ENCODE measurements at places on chromosomes 13 and 19. TPM values are rescaled to one million over a fixed set of nuclear protein-coding genes. Genes with fewer than 3 reads are reported as not detected.
A peak's percentile ranks its signal among the peaks of the same experiment; 100 is the strongest.

MAU2 gene
- total RNA-seq, result 52.3 TPM

NLRP4 gene
- total RNA-seq, result not detected

ZNF823 gene
- total RNA-seq, result 4.4 TPM

CGB2 gene
- total RNA-seq, result not detected

KCNN1 gene
- 0.15 TPM for total RNA-seq

DNA sequence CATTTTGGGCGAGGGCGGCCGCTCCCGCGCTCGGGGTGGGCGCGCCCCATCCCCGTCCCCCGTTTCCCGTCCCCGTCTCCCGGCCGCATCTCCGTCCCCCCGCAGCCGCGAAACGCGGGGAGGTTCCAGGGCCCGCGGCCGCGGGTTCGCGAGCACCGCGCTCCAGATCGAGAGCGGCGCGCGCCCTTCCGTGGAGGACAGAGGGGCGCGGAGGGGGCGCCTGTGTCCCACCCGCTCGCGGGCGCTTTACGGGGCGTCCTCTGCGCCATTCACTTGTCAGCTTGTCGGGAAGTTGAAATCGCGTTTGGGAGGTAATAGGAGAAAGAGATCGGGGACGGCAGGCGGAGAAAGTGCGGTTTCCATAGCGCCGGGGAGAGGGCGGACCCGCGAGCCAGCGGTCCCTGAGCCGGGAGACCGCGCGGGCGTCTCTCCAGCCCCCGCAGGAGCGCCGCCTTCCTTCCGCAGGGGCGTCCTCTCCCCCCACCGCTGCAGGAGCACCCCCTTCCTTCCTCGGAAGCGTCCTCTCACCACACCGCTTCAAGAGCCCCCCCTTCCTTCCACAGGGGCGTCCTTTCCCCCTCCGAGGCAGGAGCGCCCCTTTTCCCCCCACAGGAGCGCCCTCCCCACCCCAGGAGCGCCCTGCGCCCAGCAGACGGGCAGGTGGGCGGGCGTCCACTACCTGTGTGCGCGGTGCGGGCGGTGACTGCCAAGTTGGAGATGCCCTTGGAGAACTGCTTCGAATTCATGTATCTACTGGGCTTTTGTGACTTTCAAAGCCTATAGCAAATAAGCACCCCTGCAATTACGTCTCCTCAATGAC lies 962 bp upstream of the IRS2 start:
- peak; percentile 57 for DNase-seq

GRCh38 chr19:4115050-4115817 lies 8.7 kb downstream of the MAP2K2 start:
- peak; percentile 60 for DNase-seq

GRCh38 chr13:40109351-40109844 lies 453.9 kb downstream of the COG6 start:
- DNase-seq, result no peak

DNA sequence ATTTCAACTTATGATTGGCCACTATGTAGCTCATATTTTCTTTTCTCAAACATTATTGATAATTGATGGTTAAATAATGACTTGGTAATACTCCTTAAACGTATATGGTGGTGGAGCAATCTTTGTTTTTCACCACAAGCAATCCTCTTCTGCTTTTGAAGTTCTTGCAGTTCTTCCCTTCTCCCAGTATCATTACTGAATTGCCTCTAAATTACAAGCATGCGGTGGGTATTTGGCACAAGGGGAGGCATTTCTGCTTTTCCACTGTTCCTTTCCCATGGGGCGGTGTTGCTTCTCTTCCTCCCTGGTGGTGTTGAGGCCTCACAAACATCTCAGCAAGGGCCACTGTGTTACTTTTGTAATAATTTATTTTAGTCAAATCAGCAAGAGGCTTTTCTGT lies 234.4 kb upstream of the RXFP2 start:
- DNase-seq, result no peak

DNA sequence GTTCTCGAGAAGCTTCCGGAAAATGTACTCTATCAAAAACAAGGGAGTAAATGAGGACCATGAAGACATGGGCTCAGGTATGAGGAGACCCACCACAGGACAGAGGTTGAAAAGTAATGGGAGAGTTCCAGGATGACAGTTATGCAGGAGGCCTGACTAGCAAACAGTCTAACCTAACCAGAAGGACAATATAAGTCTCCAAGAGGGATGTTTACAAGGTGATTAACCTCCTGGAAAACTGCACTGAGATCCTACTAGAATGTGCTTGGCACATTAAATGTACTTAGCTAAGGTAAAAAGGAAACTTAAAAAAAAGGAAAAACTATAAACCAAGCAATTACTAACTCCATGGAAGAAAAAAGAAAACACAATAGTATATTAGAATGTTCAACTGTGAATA lies 258.3 kb downstream of the KLF5 start:
- DNase-seq, result no peak

- no peak for DNase-seq
Observed at GRCh38 chr13:84297251-84297650, 415.0 kb upstream of the SLITRK1 start.

- DNase-seq, result no peak
Observed at GRCh38 chr19:10378124-10378523, 2.2 kb downstream of the TYK2 start.

GRCh38 chr13:98885600-98885999 lies 92.3 kb downstream of the DOCK9 start:
- DNase-seq, result no peak

DNA sequence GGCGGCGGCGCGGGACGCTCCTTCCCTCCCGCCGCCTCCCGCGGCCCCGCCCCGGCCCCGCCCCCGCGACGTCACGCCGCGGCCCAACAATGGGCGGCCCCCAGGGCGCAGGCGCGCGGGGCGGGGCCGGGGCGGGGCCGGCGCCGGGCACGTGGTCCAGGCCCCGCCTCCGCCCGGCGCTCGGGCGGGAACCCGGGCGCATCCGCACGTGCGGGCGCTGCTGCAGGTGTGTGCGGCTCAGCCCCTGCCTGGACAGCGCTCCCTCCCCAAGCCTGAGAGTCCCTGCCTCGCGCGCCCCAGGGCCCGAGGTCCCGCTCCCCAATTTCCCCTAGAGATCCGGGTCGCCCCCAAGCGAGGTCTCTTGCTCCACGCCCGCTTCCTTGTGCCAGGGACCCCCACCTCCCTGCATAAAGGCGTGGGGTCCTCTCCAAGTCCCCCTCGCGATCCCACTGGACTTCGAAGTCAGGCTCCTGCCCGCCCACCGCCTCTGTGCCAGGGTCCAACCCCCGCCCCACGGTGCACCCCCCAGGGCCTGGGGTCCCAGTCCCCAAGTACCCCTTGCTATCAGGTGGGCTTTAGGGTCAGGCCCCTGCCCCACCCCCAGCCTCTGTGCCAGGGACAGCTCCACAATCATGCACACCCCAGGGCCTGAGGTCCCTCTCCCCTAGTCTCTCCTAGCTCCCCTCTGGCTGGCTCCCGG lies at the start of gene MEX3D:
MEX3D (minus strand) TSS at position 6 of the 700 bp plus-strand sequence. CDS start 267 bp downstream, outside the sequence.
- DNase-seq, result peak; percentile 79

All from CD8-positive, alpha-beta memory T cell (primary cell).